ENCODE measurements at places on chromosomes 16 and 17.

DNA sequence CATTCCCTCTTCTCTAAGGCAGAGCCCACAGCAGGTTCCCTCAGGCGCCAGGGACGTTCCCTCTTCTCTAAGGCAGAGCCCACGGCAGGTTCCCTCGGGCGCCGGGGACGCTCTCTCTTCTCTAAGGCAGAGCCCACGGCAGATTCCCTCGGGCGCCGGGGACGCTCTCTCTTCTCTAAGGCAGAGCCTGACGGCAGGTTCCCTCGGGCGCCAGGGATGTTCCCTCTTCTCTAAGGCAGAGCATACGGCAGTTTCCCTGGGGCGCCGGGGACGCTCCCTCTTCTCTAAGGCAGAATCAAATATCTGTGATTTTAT, 24.3 kb downstream of the ACSF3 start:
- no peak for DNase-seq

DNA sequence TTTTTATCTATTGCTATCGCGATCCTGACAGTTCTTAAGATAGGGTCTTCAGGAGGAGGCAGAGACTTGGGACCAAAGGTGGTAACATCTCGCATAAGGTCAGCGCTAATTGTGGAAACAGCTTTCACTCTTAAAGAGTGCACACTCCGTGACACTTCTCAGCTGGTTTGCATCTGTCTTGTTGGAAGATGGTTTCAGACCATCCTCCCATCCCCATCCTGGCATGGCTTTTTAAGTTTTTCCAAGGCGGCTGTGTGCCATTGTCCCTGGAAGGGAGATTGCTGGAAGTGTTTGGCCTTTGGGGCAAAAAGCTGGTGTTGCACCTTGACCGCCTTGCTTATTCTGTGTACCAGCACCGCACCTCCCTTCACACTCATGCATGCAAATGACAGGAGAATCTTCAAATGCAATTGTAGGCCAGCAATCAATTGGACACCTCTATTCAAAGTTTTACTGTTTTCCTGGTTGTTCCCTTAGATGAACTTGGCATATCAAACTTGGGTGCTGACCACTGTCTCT, 1.5 kb downstream of the SOCS7 start:
- DNase-seq, result no peak

DNA sequence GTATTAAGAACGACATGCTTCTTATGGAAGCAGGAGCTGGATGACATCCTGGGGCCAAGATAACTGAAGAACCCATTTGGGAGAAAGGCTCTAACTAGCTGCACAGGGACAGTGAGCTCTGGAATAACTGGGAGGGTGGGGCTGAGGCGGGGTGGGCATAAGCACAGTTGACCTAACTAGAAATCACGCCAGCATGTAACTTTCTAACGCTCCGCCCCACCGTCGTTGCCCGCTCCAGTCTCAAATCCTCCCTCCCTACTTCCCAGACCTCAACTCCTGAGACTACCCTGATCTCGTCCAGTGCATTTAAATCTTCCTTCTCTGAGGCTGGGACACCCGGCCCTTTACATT, 436 bp downstream of the PHB1 start:
- DNase-seq, result no peak

DNA sequence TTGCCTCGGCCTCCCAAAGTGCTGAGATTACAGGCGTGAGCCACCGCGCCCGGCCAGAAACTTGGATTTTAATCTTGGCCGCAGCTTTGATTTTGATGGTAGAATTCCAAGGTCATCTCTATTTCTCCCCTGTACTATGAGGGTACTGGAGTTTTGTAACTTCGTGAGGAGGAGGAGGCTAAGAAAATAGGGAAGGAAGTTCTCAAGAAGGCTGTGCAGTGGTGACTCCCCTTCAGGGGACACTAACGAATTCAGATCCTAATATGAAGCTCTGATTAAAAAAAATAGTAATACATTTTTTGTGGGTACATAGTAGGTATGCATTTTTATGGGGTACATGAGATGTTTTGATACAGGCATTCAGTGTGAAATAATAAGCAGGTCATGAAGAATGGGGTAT, 55.9 kb downstream of the LDHD start:
- DNase-seq, result no peak

DNA sequence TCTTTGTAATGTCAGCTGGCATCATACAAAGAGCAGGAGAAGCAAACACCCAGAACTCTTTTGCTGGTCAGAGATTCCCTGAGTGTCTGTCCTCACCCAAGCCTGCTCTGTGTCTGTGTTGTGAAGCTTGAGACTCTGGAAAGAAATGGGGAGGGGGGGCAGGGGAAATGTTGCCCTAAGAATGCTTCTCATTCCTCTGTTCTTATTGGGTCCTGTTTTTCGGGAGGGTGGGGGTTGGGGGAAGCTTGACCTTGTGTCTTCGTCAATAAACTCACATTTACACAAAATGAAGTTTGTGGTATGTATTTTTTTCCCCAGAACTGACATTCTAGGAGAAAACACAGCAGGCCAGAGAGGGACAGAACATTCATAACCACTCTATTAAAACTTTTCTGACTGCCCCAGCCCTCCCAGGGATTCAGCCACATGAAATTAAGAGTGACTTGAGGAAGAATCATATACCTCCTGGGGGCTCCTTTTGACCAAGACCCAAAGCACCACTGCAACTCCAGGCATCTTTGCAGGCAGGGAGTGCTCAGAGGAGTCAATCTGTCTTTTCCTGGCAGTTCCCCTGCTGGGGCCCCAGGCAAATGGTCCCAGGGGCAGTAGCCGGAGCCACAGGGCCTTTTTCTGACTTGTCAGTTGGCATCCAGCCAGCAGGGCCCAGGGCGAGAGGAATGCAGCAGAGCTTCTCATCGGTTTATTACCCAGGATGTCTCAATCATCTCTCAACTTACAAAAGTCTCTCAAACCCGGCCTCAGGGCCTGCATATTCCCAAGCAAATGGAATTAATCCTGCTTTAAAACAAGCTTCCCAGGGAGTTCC, 5.1 kb upstream of the RASL10B start:
- no peak for DNase-seq

DNA sequence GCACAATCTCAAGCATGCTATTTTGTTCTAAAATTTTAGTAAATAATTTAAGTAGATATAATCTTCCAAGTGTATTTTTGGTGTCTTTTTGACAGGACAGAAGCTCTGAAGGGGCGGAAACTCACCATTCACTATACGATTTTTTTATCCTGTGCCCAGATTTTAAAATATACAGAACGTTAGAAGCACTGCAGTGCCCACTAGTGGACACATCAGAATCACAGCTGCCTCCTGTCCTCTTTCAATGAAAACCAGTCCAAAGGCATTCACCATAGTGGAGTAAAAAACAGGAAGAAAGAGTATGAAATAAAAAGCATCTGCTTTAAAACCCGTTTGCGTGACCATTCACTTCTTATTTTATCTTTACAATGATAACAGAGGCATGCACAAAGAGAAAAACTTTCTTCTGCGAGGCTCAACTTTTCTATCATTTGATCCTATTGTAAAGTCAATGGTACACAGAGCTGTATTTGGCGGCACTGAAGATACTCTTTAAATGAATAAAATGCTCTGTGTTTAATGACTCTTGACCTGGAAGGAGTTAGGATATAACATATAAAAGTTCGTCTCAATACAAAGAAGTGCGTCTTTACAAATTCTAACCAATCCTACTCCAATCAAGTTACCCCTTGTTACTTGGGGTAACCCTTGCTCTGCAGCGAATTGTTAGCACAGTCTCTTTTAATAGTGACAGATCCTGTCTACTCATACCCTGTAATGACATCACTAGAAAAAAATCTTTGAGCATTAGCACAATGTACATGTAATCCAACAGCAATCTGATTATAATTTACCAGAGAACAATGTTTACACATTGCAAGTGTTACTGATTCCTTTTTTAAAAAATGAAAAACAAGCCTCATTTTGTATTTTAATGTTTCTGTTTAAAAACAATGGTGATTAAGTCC, 339.8 kb upstream of the PSMD7 start:
- DNase-seq, result no peak

DNA sequence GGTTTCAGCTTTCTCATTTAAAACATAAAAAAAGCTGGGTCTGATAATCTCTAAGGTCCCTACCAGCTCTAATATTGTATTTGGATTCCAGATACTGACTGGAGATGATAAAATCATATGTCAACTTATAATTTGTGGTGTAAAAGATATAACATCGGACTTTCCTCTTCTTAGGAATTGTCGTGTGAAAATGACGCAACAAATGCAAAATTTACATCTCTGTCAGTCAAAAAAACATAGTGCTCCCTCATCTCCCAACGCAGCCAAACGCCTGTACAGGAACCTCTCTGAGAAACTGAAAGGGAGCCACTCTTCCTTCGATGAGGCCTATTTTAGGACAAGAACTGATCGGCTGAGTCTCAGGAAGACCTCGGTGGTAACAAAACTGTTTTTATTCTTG, 197.3 kb downstream of the ANKFN1 start:
- DNase-seq, result no peak

GRCh38 chr17:68973098-68973846, 18.1 kb upstream of the ABCA8 start:
- no peak for DNase-seq

DNA sequence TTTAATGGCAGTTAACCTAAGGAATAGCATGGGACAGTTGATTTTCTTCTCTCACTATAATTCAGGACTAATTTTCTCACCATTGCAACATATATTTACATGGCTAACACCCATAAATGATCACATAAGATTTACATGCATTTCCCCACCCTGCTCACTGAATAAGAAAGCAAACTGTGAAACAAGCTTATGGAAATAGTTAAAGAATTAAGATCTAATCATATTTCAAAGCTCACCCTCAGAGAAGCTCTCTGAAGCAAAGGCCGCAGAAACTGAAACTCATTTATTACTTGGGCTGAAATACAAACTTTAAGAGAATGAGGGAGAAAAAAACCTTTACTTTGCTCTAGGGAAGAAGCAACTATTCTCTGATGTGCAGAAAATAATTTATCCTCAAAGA, 218.7 kb upstream of the AXIN2 start:
- no peak for DNase-seq

Measured in stimulated activated CD8-positive, alpha-beta memory T cell treated with anti-CD3 and anti-CD28 coated beads, Interleukin-4, amount 100 ng/mL, for 4 hours (primary cell).